Posterior cingulate gyrus (tissue), 11 donors: ENCODE measurements at places on chromosomes 12 and 14.

- peak; percentile 43 for DNase-seq
These were observed 231.7 kb upstream of the PRKD1 start for GRCh38 chr14:30159374-30159773.

- no peak for DNase-seq
These were observed 454.2 kb downstream of the AEBP2 start for GRCh38 chr12:19893514-19893913.

- DNase-seq = no peak
These were observed 93.1 kb downstream of the DICER1 start for GRCh38 chr14:95064256-95064655.

- DNase-seq = no peak
These were observed 54.5 kb downstream of the VCPKMT start for GRCh38 chr14:50061664-50062437.

DNA sequence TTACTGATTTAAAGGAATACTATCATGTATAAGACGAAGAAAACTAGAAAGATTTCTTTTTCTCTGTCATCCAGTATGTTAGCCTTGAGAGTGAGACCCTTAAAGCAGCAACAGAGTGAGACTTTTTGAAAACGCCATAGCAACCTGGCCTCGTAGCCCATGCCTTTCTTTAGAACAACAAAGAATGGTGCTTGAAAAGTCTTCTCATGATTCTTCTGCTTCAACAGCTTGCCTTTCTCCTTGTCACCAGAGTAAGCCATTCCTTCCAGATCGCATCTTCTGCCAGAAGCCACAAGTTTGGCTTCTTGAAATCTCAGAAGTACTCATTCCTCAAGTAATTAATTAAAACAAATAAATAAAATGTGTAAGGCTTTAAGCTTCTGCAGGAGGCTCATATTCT, 109.3 kb downstream of the PDE3A start:
- no peak for DNase-seq

DNA sequence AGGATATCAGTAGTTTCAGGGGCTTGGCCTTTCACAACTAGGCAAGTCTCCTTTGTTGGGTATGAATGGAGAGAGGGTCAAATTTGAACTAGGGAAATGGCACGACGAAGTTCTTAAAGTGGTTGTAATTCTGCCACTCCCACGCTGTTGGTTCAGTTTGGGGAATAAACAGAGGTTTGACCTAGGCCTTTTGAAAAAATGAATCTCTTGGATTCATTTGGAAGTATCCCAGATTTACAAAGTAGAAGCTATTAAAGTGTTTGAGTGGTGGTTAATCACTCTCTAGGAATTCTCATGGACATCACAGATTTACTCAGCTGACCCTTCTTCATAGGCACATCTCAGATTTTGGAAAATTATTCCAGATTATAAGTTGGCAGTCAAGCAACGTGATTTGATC, 14.8 kb downstream of the BATF start:
- DNase-seq = no peak

DNA sequence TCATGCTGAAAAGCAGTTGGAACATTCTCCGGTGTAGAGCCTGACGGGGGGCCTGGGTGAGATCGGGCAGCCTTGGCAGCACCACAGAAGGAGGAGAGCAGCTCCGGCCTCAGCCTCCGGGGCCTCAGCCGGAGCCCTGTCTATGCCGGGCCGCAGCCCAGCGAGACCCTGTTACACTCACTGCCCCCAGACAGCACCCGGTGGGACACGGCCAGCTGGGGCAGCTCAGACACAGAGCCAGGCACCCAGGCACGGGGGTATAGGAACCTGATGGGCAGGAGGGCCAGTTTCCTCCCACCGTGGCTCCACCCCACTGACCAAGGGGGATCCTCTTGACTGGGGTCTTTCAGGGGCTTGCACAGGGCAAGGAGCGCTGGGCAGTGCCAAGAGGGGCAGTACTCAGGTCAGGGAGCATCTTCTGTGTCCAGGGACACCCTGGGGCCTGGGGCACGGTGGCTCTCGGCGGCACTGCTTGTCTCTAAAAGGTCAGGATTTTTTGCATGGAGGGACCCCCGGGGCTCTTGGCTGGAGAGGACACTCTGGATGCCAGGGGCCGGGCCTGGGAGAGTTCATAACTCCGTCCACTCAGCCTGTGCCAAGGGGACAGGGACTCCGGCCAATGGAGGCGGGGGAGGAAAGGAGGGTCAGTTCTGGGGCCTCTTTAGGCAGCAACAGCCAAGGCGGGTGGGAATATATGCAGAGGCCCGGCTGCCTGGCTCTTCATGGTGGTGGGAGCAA, 9.4 kb downstream of the INF2 start:
- peak; percentile 84 for DNase-seq

DNA sequence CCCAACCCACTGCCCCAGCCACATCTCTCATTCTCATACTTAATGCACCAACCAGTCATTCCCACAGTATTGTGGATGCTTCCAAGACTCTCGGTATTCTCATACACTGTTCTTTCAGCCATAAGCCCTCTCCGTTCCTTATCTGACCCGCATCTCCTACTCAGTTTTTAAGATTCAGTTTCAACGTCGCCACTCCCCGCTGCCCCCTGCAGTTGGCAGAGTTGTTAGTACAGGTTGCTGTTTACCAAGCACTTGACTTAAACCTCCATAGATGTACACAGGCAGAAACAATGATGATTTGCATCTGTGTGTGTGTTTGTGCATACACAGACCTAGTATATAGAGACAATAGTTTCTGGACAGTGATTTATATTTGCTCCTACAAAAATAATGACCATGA, 40.2 kb downstream of the PAH start:
- DNase-seq = no peak

- DNase-seq = no peak
These were observed 630.0 kb upstream of the TBX3 start for GRCh38 chr12:115313929-115314328.

GRCh38 chr12:123223241-123223668, 9.7 kb downstream of the MPHOSPH9 start:
- no peak for DNase-seq

GRCh38 chr14:71952381-71953363, 20.4 kb downstream of the RGS6 start:
- DNase-seq = no peak

DNA sequence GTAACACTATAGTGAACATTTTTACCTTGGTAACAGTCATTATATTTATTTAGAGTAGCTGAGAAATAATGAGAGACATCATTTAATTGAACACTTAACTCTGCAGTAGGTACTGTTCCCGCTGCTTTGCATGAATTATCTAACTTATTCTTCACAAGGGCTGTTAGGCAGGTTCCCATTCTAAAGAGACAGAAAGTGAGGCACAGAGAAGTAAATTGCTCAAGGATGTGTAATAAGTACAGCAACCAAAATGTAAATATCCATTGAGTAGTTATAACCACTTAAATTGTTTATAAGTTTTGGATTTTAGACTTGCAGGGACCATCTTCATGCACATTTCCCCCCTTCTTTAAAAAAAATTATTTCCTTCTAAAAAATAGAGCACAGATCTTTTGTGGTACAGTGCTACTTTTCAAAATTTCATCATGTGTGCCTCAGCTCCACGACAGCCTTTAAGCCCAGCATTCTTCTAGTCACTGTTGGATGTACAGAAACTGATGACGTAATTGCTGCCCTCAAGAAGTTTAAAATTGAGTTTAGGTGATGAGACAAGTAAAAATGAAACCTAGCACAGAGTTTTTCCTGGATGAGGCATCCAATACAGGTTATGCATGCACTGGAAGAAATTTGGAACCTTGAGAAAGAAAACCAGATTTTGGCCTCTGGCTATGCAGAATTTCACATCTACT, 6.0 kb upstream of the MANSC4 start:
- DNase-seq = no peak

DNA sequence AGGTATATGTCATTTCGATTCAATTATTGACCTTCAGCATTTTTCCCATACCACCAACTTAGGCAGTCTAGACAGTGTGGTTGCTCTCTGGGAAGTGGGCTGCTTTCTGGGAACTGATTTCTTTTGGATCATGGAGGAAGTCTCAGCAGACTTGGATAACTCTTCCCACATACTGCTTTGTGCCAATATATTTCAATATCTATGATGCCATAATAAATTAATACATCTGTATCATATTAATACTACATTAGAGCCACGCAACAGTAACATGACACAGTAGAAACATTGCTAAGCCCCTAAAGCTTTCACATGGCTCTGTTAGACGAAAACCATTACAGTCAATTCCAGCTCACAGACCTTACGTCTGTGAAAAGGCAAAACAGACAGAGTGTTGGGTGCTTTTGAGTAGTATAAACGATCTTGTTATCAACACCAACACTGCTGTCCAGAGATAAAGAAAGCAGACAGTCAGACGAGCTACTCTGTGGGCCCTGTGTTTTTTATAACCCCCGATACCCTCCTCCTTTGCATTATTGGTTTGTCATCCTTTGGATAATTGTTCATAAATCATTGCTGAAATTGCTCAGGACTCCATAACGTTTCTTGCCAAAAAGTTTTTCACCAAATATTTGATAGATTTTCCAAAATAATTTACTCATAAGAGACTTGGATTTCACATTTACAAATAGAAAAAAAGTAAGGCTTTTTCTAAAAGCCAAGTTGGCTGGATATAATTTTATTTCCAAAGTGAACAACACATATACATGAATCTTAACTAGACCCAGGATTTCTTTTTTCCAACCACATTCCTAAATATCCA, 439.7 kb downstream of the ADAMTS20 start:
- no peak for DNase-seq

DNA sequence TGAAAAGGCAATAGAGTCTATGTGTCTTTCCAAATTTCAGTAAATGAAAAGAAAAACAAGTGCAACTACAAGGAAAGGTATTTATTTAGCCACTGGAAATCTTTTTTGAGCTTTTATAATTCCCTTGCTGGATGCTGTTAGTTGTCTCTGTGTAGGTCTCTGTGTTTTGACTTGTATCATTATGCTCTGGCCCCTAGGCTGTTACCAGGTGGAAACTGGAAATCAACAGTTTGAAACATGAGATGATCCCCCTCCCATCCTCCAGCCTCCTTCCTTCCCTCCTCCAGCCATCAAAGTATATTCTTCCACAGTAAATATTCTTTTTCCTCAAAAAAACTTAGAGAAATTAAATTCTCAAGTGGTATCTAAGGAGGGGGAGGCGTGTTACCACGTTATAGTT, 934 bp upstream of the DCN start:
- no peak for DNase-seq

DNA sequence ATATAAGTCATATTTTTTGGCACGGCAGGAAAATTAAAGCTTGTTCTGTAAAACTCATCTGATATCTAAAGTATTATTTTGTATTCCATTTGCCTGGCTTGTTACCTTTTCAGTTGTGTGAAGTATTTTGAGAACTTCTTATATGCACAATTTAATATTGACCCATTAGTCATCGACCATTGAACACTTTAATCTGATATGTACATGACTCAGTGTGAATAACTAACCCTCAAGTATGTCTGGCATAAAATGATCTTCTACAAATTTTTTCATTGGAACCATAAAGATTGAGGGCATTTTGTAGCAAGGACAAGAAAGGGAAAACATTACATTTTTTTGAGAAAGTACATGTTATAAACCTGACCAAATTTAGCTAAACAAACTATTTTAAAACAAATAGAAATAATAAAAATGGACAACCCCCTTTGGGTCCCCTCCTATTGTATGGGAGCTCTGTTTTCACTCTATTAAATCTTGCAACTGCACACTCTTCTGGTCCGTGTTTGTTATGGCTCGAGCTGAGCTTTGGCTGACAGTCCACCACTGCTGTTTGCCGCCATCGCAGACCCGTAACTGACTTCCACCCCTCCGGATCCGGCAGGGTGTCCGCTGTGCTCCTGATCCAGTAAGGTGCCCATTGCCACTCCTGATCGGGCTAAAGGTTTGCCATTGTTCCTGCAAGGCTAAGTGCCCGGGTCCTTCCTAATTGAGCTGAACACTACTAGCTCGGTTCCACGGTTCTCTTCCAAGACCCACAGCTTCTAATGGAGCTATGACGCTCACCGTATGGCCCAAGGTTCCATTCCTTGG, 118.8 kb downstream of the SLC6A15 start:
- no peak for DNase-seq

DNA sequence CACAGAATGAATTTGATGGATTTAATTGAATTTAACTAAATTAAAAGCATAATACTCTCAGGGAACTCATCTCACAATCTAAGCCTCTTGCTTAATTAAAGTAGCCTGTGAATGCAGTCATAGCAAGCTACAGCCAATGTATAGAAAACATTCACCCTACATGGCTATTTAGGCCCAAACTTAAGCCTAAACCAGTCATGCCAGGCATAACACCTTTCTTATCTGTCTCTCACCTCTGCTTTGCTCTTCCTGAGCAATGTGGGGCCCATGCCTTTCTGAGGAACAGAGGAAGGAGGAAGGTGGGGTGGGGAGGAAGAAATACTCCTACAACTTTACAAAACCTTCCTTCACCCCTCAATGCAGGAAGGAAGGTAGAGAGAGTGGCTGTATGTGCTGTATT, 29.1 kb downstream of the IFNG-AS1 start:
- DNase-seq = no peak
